ENCODE measurements at places on chromosomes 3 and 15.
A peak's percentile ranks its signal among the peaks of the same experiment; 100 is the strongest.

GRCh38 chr15:57306944-57307411, 69.3 kb upstream of the CGNL1 start:
- DNase-seq, result no peak

DNA sequence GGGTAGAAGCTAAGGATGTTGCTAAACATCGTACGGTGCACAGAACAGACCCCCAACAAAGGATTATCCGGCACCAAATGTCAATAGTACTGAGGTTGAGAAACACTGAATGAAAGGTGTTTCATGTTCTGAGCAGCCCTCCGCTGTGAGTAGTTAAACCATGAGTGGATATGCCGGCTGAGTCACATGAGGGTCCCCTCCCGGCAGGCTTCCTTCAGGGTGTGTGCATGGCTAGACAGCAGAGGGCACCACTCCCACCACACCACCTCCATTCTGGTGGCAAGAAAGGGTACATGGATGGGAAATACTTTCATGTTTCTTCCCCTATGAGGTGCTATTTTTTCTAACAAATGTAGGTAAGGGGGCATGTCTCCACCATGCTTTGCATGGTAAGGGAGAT, 128.3 kb upstream of the SEMA6D start:
- peak; percentile 35 for DNase-seq

- peak; percentile 33 for DNase-seq
Observed at GRCh38 chr15:77027111-77027696, 32.3 kb downstream of the PSTPIP1 start.

GRCh38 chr15:88904257-88904623, 8.9 kb upstream of the HAPLN3 start:
- DNase-seq, result no peak

DNA sequence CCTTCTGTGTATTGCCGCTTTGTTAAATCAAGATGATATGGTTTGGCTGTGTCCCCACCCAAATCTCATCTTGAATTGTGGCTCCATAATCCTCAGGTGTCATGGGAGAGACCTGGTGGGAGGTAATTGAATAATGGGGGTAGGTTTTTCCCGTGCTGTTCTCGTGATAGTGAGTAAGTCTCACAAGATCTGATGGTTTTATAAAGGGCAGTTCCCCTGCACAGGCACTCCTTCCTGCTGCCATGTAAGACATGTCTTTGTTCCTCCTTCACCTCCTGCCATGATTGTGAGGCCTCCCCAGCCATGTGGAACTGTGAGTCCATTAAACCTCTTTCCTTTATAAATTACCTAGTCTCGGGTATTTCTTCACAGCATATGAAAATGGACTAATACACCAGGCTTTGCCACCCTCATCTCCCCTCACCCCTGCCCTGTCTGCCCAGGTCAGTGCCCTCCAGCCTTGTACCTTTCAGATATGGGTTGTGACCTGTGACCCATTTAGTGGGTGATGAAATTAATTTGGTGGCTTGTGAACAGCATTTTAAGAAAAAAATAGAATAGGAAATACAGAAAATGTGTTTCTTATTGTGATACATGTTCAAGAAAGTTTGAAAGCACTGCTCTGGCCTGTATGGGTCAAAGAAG, 56.1 kb upstream of the MCF2L2 start:
- no peak for DNase-seq

DNA sequence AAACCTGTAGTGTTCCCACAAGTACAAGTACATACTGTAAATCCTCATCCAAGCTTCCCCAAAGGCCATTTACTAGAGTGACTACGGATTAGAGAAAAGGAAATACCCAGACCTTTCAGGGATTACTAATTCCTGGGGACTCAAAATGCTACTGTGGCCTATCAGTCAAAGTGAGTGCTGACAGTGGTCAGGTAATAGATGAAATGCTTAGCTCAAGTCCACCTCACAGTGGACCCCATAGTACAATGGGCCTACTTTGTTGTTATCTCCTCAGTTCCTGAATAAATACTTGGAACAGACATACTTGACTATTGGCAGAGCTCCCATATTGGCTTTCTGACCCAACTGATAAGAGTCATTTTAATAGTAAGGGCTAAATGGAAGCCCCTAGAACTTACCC, 61.6 kb downstream of the MAP4 start:
- DNase-seq, result no peak

GRCh38 chr3:141218162-141218835, 13.3 kb upstream of the PXYLP1 start:
- no peak for DNase-seq

- DNase-seq, result peak; percentile 56
Observed at GRCh38 chr3:121592856-121593702, at the start of gene FBXO40. FBXO40 (plus strand) TSS chr3:121593379; CDS start chr3:121620576, 27,197 bp downstream.

GRCh38 chr3:132556508-132557159, 40.4 kb upstream of the ACKR4 start:
- DNase-seq, result peak; percentile 22

DNA sequence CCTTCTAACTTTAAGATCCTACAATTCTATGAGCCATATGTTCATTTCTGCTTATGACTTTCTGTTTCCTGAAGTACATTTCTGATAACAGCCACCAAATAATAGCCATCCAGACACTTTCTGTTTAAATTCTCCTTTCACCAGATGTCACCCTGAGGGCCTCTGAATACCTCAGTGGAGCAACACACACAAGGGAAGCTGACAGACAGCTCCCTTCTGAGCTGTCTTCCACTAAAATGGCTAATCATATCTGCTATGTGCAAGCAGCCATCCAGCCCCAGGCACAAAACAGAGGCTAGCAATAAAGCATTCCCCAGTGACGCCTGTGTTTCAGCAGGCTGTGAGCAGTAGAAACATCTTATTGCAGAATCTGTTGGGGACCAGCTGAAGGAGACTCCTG, 666.6 kb upstream of the UBE2E2 start:
- no peak for DNase-seq

DNA sequence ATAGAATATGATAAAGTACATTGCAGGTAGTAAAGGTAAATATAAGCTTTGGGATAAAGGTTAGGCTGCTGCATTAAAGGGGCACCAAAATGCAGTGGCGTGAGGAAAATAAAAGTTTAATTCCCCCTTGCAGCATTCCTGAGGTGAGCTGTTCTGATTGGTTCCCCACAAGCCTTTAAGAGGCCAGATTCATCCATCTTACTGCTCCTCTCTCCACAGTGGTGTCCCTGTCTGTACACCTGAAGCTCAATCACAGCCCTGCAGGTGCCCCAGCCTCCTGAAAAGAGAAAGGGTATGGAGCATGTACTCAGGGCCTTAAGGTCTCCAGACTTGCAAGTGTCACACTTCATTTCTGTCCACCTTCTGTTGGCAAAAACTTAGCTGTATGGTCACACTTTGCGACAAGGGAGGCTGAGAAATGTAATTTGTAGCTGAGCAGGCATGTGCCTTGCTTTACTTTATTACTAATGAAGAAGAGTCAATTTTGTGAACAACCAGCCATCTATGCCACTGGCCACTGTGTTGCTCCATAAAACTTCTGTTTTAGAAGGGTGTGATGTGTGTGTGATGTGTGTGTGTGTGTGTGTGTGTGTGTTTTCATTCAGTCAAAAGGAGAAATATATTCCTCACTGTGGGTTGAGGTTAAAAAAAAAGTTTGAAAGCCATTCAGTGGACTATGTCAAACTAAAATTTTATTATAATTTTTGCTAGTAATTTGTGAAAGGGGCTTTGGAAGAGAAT, 12.8 kb downstream of the LACTB start:
- no peak for DNase-seq

DNA sequence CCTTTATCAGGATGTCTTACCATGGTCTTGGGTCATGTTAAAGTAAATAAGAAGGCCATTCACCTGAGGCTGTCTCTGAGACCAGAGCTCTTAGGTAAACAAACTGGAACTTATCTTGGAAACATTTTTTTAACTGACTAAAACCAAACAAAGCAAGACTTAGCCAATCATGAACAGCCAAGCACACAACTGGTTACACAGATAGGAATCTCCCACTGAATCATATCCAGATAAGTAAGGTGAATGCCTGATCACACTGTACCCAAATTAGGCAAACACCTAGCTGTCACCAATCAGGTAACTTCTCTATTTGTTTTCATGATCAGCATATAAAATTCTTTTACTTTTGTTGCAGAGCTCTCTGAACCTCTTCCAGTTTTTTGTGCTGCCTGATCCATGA, 205.4 kb downstream of the CNTN3 start:
- DNase-seq, result no peak

- peak; percentile 58 for DNase-seq
Observed at GRCh38 chr3:27253831-27254230, 115.4 kb downstream of the NEK10 start.

All from H7 (cell line).